ENCODE measurements at places on chromosomes 12 and 14. TPM values are rescaled to one million over a fixed set of nuclear protein-coding genes. Genes with fewer than 3 reads are reported as not detected.

DNA sequence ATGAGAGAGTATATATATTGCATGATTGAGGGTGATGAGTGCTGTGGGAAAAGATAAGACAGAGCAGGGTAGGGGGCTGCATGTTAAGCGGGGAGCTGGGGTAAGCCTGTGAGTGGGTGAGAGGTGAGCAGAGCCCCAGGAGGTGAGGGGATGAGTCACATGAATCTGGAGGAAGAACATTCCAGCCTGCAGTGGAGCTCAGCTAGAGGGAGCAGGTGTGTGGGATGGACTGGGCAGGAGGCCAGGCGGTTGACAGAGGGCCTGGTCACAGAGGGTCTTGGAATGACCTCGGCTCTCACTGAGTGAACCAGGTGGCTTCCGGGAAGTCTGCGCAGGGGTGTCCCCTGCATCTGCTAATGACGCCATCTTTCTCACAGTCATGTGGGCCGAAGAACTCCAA is 44.4 kb downstream of the GIT2 start:
- peak overlapping the region; percentile 95 for H3K27ac ChIP-seq
- DNase-seq = no peak
- H3K4me1 ChIP-seq = peaks cover 4% of the 10 kb centered on the region
- no peak overlapping the region for H3K4me3 ChIP-seq
- no peaks in the 10 kb centered on the region for H3K36me3 ChIP-seq

GRCh38 chr12:116589581-116589980 is 30.4 kb downstream of the MAP1LC3B2 start:
- H3K27ac ChIP-seq = no peak overlapping the region
- H3K4me1 ChIP-seq = peaks cover 3% of the 10 kb centered on the region
- DNase-seq = no peak
- no peaks in the 10 kb centered on the region for H3K27me3 ChIP-seq
- H3K4me3 ChIP-seq = no peak overlapping the region

GRCh38 chr14:80587096-80587724 is 354.3 kb downstream of the CEP128 start:
- no peaks in the 10 kb centered on the region for H3K27me3 ChIP-seq
- no peaks in the 10 kb centered on the region for H3K36me3 ChIP-seq
- DNase-seq = no peak
- H3K4me1 ChIP-seq = no peaks in the 10 kb centered on the region

- H3K4me3 ChIP-seq = no peak overlapping the region
- H3K27ac ChIP-seq = no peak overlapping the region
- H3K4me1 ChIP-seq = peaks cover 6% of the 10 kb centered on the region
- DNase-seq = no peak
- H3K36me3 ChIP-seq = no peaks in the 10 kb centered on the region
Observed at GRCh38 chr12:110314308-110314707, 33.3 kb downstream of the ATP2A2 start.

GRCh38 chr14:93939304-93940229 is 12.4 kb downstream of the FAM181A start:
- peak overlapping the region; percentile 37 for H3K27ac ChIP-seq
- peak; percentile 95 for DNase-seq
- H3K27me3 ChIP-seq = no peaks in the 10 kb centered on the region
- no peak overlapping the region for H3K4me3 ChIP-seq

GRCh38 chr14:20622816-20623291 is 18.6 kb downstream of the OR6S1 start:
- H3K4me3 ChIP-seq = no peak overlapping the region
- H3K4me1 ChIP-seq = no peaks in the 10 kb centered on the region
- no peak overlapping the region for H3K27ac ChIP-seq
- no peaks in the 10 kb centered on the region for H3K27me3 ChIP-seq
- DNase-seq = no peak

DNA sequence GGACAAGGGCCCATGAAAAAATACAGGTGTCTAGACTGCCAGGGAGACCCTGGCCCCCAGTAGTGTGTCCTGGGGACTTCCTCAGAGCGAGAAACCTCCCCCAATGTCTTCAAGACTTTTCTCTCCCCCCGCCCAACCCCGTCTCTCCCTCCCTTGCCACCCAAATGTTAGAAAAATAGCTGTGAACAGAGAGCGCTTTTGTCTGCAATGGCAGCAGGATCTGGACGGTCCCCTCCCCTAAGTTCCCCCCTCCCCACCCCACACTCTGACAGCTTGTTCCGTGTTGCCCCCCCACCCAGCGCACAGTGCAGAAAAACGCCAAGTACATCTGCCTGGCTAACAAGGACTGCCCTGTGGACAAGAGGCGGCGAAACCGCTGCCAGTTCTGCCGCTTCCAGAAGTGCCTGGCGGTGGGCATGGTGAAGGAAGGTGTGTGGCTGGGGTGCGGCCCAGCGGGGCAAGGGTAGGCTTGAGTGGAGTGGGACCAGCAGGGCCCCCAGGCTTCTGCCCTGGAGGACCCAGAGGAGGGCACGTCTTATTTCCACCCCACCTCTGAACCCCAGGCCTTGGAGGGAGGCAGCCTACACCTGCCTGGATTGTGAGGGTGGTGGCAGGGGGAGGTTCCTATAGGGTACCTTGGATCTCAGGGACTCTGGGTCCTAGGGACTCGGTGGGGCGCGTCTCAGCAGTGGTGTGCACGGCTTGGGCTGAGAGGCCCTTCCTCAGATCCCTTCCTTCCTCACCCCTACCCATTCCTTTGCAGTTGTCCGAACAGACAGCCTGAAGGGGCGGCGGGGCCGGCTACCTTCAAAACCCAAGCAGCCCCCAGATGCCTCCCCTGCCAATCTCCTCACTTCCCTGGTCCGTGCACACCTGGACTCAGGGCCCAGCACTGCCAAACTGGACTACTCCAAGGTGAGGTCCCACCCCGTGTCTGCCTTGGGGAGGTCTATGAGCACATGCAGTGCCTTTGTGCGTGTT is 4.8 kb downstream of the NR4A1 start:
- no peak for DNase-seq
- no peaks in the 10 kb centered on the region for H3K36me3 ChIP-seq
- H3K4me3 ChIP-seq = no peak overlapping the region
- no peaks in the 10 kb centered on the region for H3K4me1 ChIP-seq

GRCh38 chr12:124045671-124046455 is 72.8 kb downstream of the ZNF664 start:
- H3K27me3 ChIP-seq = no peaks in the 10 kb centered on the region
- no peak overlapping the region for H3K4me3 ChIP-seq
- no peak for DNase-seq

- H3K4me3 ChIP-seq = no peak overlapping the region
- H3K27ac ChIP-seq = no peak overlapping the region
- DNase-seq = no peak
- H3K27me3 ChIP-seq = no peaks in the 10 kb centered on the region
Observed at GRCh38 chr12:85138833-85139232, 102.7 kb downstream of the LRRIQ1 start.

DNA sequence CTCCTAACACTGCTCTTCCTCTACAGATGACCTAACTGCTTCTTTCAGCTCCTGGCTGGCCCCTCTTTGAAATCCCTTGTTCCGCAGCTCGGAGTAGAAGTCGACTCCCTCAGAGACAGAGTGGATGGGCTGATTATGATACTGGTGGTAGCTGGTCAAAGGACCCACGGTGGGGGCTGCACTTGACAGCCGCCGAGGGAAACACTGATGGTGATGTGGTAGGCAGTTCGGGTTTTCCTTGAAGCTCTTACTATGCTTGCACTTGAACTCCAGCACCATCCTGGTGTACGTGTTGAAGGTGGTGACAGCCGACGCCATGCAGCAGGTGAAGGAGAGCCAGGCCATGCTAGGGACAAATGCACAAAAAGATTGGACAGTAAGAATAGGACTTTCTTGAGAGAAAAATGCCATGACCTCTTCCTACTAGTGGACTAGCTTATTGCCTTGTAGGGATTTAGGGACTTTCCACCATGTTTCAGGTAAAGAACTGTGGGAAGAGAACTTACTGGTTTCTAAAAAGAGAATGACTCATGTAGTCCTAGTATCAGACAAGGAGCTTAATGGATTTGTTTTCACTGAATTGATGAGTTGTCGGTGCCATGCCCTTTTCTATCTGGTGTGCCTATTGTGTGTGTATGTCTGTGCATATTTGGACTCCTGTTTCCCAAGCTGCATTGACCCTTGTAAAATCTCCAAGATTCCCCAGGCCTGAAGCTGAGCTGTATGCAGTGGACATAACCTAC is 18.4 kb downstream of the GSG1 start:
- no peak overlapping the region for H3K4me3 ChIP-seq
- H3K4me1 ChIP-seq = no peaks in the 10 kb centered on the region
- H3K27me3 ChIP-seq = no peaks in the 10 kb centered on the region
- peaks cover 1% of the 10 kb centered on the region for H3K36me3 ChIP-seq
- DNase-seq = no peak

- H3K27ac ChIP-seq = no peak overlapping the region
- H3K4me1 ChIP-seq = no peaks in the 10 kb centered on the region
Observed at GRCh38 chr14:88305528-88306322, 17.3 kb downstream of the KCNK10 start.

GRCh38 chr12:2997989-2998670 is 38.9 kb downstream of the TEAD4 start:
- no peaks in the 10 kb centered on the region for H3K36me3 ChIP-seq
- no peaks in the 10 kb centered on the region for H3K27me3 ChIP-seq
- no peak for DNase-seq
- H3K4me1 ChIP-seq = no peaks in the 10 kb centered on the region
- peak overlapping the region; percentile 10 for H3K27ac ChIP-seq
- H3K4me3 ChIP-seq = no peak overlapping the region

DNA sequence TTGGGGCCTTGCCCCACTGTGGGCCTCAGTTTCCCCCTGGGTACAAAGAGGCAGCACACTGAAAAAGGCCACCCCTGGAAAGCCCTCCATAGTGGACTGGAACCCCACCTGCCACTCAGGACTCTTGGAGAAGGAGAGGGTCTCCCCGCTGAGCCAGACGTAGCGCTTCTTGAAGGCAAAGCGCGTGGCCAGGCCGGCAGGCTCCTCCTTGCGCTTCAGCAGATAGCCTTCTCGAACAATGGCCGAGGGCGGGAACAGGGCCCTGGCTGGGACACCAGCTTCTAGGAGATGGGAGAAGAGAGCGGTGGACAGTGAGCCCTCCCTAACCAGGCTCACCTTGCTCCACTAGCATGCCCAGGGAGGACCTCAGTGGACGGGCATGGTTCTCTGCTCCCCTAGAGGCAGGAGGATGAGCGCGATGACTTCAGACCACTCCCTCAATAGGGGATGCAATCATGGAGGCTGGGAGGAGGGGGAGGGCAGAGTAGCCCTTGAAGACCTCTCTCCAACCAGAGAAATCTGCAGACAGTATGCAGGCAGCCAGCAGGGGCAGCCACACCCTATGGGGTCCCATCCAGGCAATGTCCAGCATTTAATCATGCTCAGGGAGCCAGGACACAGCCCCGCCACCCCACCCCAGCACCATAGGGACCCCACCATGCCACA is 29.8 kb downstream of the RASAL1 start:
- H3K27ac ChIP-seq = no peak overlapping the region
- no peaks in the 10 kb centered on the region for H3K27me3 ChIP-seq
- no peak for DNase-seq
- H3K4me3 ChIP-seq = no peak overlapping the region
- no peaks in the 10 kb centered on the region for H3K36me3 ChIP-seq

GRCh38 chr14:65860956-65861611 is 448.6 kb downstream of the FUT8 start:
- H3K4me1 ChIP-seq = no peaks in the 10 kb centered on the region
- no peak overlapping the region for H3K4me3 ChIP-seq
- no peak overlapping the region for H3K27ac ChIP-seq
- no peak for DNase-seq
- no peaks in the 10 kb centered on the region for H3K36me3 ChIP-seq
- no peaks in the 10 kb centered on the region for H3K27me3 ChIP-seq

- H3K27ac ChIP-seq = peak overlapping the region; percentile 31
- peak overlapping the region; percentile 62 for H3K4me3 ChIP-seq
- no peaks in the 10 kb centered on the region for H3K27me3 ChIP-seq
- no peak for DNase-seq
- H3K36me3 ChIP-seq = peaks cover 4% of the 10 kb centered on the region
- H3K4me1 ChIP-seq = no peaks in the 10 kb centered on the region
Observed at GRCh38 chr12:109092497-109093021, 713 bp downstream of the ALKBH2 start.

DNA sequence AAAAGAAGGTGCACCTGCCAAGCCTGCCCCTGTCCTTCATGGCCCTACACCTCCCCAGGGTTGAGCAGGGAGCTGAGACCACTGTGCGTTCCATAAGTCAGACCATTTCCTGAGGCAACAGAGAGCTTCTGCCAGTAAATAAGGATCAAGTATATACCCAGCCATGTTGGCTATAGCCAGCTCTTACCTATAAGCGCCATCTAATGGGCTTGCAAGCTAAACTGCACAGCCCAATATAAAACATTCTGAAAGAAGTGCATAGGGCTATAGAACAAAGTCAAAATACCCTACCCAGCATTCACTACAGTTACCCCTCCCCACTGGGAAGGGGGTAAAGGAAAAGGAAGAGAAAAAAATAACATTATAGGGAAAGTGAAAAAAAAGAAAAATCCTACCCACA is 59.3 kb upstream of the SCAF11 start:
- H3K4me3 ChIP-seq = no peak overlapping the region
- no peak overlapping the region for H3K27ac ChIP-seq
- no peaks in the 10 kb centered on the region for H3K36me3 ChIP-seq

GRCh38 chr12:70463997-70464396 is 97.9 kb downstream of the KCNMB4 start:
- H3K4me1 ChIP-seq = no peaks in the 10 kb centered on the region
- H3K27me3 ChIP-seq = no peaks in the 10 kb centered on the region
- no peak for DNase-seq
- no peak overlapping the region for H3K4me3 ChIP-seq
- no peaks in the 10 kb centered on the region for H3K36me3 ChIP-seq
- no peak overlapping the region for H3K27ac ChIP-seq

LRRC43 gene
- not detected for total RNA-seq

SPIC gene
- not detected for total RNA-seq

ANO4 gene
- 0.42 TPM for total RNA-seq

NRXN3 gene
- total RNA-seq = 16.6 TPM

KRT79 gene
- not detected for total RNA-seq

RASSF8 gene
- total RNA-seq = 86.7 TPM

KRT6B gene
- not detected for total RNA-seq

OVCH1 gene
- 1.5 TPM for total RNA-seq

TSPAN11 gene
- 14.1 TPM for total RNA-seq

RBP5 gene
- total RNA-seq = 6.3 TPM

FBXO21 gene
- 32.0 TPM for total RNA-seq

CYP46A1 gene
- 0.68 TPM for total RNA-seq

SYCP3 gene
- total RNA-seq = 0.65 TPM

SLCO1B1 gene
- not detected for total RNA-seq

TPH2 gene
- not detected for total RNA-seq

All from aorta (tissue), 5 donors.